ENCODE measurements at places on chromosomes 5 and 9. TPM values are rescaled to one million over a fixed set of nuclear protein-coding genes. Genes with fewer than 3 reads are reported as not detected.

TMEM171 gene
- 4.5 TPM for total RNA-seq

TXNDC8 gene
- total RNA-seq = not detected

PHYHD1 gene
- total RNA-seq = 11.9 TPM

HSPB3 gene
- 6.1 TPM for total RNA-seq

TMOD1 gene
- 0.97 TPM for total RNA-seq

SLC25A2 gene
- total RNA-seq = 0.64 TPM

TLX3 gene
- total RNA-seq = not detected

NR2F1-AS1 gene
- total RNA-seq = 30.3 TPM

GRCh38 chr9:133770076-133770777, 32.1 kb upstream of the SARDH start:
- DNase-seq = no peak

DNA sequence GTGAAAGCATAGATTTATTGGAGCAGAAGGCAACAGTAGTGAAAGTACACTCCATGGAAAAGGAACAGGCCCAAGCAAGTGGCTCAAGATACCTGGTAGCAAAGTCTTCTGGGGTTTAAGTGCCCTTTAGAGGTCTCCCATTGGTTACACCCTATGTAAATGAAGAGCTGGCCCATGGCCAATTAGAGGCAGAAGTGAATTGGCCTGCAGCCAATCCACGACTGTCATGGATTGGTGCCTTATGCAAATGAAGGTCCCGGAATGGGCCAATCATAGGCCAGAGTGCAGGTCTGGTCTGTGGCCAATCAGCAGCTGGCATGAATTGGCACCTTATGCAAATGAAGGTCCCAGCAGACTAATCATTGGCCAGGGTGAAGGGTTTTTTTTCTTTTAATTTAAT, 64.2 kb upstream of the PCSK5 start:
- no peak for DNase-seq

DNA sequence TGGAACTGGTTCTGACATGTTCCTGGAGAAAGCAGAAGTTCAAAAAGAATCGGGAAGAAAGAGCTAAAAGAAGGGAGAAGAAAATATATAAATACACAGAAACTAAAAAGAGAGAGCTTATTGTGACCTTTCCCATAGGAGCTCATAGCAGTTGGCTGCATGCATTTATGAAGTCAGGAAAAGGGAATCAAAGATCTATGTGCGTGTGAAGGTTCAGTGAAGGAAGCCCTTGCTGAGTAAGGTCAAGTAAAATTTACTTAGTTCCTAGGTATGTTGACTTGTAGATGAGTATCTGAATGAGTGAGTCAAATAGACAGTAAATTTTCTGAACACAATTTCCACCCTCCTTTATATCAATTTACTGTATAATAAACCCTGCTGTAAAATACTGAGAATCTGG, 632.5 kb downstream of the SLCO4C1 start:
- DNase-seq = no peak

DNA sequence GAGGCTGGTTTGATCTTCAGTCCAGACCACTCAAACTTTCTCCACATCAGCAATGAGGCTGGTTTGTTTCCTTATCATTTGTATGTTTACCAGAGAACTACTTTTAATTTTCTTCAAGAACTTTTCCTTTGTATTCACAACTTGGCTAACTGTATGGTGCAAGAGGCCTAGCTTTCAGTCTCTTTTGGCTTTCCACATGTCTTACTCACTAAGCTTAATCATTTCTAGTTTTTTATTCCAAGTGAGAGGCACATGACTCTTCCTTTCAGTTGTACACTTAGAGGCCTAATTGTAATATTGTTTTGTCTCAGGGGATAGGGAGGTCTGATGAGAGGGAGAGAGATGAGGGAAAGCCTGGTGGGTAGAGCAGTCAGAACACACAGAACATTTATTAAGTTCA, 554.0 kb upstream of the ARRDC3 start:
- no peak for DNase-seq

DNA sequence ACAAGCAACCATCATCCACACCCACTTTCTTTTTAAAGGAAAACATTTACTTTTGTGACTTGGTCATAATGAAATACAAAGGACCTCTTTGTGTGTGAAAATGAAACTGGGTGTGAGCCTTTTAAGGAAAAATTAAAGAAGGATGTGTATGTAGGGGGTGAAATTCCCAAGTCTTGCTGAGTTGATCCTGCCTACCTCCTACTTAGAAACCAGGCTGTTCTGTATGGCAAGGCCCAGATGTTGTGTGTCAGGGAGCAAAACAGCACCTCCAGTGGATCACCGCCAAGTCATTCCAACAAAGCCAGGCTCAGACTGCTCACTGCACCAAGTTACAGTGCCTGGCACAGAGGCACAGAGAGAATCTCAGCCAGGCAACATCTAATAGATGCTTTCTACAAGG, 198.5 kb upstream of the FBN2 start:
- peak; percentile 4 for DNase-seq

DNA sequence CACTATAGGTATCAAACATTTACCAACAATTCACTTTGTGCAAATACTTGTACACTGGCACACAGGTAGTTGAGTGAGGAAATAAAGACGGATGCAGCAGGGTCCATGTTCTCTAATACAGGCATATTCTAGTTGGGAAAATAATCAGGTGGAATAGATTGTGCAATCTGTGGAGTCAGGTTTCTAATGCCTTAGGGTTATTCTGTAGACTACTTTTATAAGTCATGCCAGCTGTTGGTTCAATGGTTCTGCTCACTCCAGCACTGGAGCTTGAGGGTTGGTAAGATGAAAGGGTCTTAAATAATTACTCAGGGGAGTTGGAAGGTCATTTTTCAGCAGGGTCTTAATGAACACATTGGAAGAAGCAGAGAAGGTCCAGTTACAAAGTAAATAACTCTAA, 690.3 kb upstream of the DMAC1 start:
- no peak for DNase-seq

- DNase-seq = no peak
These were observed 22.6 kb downstream of the FLT4 start for GRCh38 chr5:180626661-180627385.

DNA sequence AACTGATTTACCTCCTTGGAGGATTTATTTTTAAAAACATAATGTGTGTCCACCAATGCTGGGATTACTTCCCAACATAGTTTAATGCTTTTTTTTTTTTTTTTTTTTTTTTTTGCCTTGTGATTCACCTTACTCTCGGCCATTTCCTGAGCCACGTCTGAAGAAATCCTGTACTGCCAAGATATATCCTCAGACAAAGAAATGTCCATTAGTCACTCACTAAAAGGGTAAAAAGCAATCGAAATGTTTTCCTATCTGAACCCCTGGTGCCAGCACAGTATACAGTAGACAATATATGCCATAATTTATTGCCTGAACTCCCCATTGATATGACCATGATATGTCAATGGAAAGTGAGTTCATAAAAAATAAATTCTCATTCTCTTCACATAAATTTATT, 344.1 kb downstream of the BNC2 start:
- no peak for DNase-seq

DNA sequence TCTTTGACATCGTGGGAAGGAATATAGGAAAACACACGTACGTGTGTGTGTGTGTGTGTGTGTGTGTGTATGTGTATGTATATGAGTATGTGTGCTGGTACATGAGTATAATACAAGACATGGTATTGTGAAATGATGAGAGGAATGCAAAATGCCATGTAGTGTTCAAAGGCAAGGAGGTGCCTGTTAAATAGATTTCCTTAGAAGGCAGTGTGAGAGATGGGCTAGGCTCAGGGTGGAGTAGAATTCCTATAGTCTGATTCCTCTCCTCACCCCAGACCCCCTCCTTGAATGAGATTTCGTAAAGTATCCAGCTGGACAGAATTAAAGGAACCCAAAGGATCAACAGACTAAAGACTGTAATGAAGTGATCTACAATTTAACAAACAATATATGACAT, 11.1 kb downstream of the GPR21 start:
- peak; percentile 83 for DNase-seq

Measured in fibroblast of villous mesenchyme (primary cell).